ENCODE measurements at places on chromosomes 7 and 10.

DNA sequence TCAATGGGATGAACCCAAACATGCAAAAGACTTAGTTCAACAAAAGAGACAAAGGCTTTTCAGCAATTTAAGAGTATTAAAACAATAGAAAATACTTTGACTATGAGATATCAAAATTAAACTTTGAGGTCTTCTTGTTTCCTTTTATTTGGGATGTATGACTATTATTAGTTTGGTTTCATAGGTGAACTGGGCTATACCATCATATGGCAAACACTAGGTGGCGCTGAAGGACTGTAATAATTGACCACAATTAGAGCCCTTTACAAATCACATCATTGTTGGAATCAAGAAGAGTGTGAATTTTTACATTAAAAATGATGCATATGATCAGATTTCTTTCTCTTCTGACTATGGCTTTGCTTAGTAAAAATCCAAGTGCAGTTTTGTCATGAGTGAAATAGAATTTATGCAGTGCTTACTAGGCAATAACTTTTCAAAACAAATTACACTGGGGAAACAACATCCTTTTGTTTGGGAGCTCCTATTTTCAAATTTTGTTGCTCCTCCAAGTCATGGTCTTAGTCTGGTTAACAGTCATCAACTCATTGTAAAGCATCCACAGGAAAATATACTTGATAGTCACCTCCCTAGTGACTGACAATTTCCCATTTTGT lies 14.7 kb upstream of the NXPH1 start:
- DNase-seq = no peak

DNA sequence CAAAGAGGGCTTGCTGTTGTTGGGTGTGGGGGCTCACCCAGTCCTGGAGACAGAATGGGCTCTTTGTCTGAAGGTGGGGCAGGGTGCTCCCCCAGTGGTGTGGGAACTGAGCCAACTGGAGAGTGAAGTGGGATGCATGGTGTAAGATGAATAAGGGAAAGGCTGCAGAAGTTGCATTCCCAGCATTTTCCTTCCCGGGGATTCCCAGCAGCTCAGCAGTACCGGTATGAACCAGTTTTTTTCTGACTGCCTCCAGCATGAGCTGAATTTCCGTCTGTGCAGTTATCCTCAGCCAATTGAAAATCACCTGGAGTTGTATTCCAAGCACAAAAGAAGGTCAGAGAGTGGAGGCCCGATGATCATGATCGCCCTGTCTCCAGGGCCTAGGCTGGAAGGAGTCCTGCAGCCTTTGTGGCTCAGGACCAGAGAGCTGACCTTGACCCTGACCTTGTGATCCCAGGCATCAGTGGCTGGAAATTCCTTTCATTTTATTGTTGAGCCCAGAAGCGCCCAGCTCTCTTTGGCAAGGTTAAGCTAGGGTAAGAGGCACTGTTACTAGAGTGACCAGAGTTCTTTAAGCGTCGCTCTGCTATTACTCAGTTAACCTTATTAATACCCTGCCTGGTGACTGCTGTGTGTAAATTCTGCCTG lies 33.4 kb downstream of the OGDH start:
- DNase-seq = peak; percentile 83

DNA sequence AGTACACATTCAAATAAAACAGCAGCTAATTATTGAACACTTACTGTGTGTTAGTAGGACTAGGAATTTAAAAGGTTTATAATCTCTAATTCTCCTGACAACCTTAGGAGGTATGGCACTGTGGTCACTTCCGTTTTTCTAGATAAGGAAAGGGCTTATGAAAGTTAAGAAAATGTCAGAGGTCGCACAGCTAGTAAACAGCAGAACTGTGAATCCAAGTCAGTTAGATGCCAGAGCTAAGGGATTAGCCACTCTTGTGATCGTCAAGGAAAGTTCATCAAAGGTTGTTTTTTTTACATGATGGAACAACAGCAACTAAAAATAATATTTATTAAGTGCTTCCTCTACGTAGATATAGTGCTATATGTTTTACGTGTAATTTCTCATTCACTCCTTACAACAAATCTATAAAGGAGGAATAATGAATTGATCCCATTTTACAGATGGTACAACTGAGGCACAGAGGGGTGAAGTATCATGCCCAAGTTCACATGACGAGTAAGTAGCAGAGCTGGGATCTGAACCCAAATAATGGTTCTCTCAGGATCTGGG lies 84.9 kb downstream of the NAMPT start:
- DNase-seq = no peak

DNA sequence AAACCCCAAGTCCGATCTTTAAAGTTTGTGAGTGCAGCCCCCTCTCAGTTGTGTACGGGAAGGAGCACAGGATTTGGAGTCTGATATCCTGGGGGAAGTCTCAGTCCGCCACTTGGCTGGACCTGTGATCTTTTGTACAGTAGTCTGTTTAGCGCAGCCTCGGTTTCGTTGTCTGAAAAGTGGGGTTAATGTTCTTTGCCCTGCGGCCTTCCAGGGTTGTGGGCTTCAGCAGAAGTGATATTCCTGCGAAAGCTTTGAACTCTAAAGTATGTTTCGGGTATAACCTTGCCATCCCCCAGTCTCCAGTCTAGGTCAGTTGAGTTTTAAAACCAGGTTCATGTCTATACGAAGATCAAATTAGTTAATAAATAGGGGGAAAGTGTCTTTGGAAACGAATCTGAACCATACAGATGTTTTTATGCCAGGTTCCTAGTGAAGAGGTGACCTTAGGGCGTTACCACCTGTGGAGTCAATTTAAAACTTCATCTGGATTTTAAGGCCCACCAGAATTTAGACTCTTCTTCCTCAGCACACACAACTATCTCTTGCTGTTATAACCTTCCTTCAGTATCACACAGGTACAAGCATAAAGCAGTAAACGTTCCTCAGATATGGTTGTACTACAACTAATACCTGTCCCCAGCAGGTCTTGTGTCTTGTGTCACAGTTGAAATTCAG lies 904 bp downstream of the R3HCC1L start:
- DNase-seq = no peak

DNA sequence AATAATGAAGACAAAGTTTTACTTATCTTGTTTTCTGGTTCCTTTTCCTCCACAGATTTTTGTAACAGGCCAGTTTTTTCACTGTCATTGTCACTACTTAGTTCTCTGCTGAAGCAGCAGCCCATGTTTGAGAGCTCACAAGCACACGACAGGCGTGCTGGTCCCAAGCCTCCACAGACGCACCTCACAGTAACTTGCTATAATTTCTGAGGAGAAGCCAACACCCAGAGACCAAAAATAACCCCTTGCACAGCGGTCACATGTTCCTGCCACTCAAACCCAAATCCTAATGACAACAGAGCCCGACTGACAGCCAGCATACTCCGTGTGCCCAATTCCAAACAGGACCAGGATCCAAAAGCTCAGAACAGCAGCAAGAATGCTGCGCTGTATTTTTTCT lies 58.5 kb downstream of the LARP4B start:
- no peak for DNase-seq

- no peak for DNase-seq
These were observed 91.9 kb upstream of the JAZF1 start for GRCh38 chr7:28272461-28272877.

- no peak for DNase-seq
These were observed at the start of gene SPOCK2 for GRCh38 chr10:72087969-72088888. Gene SPOCK2, minus strand, starts transcription at chr10:72088551. Its CDS starts 223 bp downstream, at chr10:72088328.

GRCh38 chr7:108376206-108376605 lies 80.0 kb downstream of the NRCAM start:
- DNase-seq = no peak

DNA sequence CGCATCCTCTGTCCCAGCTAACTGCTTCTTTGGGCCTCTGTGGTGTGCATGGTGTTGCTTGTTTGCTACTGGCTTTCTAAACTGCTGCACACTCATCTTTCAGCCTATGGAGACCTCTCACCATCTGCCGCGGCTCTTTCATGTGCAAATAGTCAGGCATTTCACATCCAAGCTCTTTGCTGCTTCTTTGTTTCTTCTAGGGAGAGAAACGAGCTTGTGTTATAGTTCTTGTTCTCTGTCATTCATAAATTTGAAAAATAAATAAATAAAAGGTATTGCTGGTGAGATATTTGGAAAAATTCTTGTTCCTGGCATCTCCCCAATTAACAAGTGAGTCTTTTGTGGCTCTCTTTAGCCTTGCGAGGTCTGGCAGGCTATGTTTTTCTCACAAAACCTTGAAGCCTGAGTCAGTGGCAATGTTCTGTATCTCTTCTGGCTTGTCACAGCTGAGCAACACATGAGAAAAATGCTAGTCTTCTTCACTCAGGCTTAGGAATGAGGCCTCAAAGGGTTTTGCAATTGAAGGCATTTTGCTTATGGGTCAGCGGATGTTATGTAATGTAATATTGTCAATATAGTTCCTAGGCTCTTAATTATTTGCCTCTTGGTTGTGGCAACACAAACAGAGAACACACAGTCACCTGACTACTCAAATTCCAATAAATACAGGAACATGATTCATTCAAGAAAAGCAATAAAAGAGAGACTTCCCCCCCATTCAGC lies 274.0 kb downstream of the FRMD4A start:
- no peak for DNase-seq

DNA sequence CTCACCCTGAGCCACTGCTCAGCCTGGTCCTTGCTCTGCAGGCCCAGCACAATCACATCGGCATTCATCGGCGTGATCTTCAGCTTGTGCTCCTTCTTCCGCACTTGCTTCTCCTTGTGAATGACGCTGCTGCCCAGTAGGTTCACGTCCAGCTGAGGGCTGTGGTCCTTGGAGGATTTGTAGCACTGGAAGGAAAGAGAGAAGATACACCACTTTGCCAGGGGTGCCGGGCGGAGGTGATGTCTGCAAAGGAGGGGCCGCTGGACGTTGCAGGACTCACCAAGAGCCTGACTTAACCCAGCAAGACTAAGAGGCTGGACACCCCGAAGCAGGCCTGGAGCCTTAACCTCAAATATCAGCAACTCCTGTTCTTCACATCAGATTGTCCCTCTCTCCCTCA lies 74.8 kb downstream of the VWA2 start:
- peak; percentile 11 for DNase-seq

DNA sequence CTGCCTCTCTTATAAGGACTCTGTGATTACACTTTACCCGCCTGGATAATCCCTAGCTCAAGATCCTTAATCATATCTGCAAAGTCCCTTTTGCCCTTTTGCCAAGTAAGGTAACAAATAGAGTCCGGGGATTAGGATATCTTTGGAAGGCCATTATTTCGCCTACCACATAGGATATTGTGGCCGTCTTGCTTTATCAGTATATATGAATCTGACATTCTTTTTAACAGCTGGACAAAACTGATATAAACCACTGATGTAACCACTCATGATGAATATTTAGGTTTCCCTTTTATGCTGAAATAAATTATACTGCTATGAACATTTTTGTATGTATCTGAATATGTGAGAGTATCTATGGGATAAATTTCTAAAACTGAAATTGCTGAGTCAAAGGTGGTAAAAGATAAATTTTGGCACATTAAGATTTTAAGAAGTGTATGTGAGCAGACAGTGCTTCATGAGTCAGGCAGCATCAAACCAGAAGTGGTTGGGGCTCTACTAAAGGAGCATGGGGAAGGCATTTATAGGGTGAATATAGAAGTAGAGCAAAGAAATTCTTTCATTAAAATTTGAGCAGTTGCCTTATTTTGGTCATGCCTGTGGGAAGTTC lies 44.7 kb downstream of the AVL9 start:
- no peak for DNase-seq

GRCh38 chr10:59388671-59388976 lies 26.3 kb upstream of the FAM13C start:
- DNase-seq = no peak

DNA sequence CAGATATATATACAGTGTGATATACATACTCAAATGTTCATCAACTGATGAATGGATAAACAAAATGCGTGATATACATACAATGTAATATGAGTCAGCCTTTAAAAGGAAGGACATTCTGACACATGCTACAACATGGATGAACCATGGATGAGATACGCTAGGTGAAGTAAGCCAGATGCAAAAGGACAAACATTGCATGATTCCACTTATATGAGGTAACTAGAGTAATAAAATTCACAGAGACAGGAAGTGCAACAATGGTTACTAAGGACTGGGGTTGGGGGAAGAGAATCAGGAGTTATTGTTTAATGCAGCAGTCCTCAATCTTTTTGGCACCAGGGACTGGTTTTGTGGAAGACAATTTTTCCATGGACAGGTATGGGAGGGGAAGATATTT lies 47.3 kb upstream of the PIK3AP1 start:
- no peak for DNase-seq

DNA sequence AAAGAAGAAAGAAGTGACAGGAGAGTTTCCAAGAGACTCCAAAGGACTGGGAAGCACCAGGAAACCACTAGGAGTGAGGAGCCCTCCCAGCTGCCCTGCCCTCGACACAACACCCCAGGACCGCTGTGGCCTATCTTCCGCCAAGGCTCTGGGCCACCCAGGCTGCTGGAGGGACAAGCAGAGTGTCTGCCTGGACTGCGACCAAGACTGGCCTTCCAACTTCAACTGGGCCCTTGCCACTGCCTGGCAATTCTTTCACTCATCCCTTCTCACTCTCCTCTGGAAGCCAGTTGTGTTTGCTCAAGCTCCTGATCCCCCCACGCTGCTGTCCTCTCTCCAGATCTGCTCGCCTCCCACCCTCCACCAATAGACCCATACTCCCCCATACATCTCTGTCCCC lies 10.2 kb downstream of the KIAA1549 start:
- no peak for DNase-seq

DNA sequence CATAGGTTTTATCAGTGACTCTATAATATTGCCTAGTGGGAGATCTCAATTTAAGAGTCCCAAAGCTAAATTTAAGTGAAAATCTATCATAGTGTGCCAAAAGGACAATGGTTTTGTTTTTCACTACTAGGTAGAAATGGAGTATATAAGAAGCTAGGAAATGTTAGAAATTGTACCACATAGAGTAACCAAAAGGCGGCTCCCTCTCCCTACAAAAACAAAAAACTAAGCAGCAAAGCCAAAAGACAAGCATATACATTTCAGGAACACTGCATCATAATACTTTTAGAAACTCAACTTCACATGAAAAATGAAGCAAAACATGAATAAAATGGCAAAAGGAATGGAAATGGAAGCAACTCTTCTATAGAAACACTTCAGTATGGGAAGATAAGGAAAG lies 271.6 kb downstream of the CACNA2D1 start:
- DNase-seq = no peak

GRCh38 chr7:92767437-92767836 lies 68.9 kb downstream of the CDK6 start:
- no peak for DNase-seq

DNA sequence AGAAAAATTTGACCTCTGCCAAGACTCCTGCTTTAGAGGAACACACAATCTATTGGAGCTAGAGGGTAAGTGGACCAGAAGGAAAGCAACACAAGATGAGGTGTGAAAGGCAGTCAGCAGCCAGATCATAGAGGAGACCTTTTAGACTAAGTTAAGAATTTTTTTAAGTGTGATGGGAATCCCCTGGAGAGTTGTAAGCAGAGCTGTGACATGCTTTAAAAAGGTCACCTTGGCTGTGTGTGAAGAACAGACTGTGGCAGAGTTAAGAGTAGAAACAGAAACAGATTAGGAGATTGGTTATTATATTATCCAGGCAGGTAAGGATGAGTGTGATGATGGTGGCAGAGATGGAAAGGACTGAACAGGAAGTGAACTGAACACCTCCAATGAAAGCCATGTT lies 23.5 kb downstream of the CPEB3 start:
- DNase-seq = no peak

GRCh38 chr10:17175551-17175950 lies 25.9 kb downstream of the TRDMT1 start:
- DNase-seq = no peak

- DNase-seq = no peak
These were observed 11.3 kb downstream of the DMBT1 start for GRCh38 chr10:122571892-122572291.

GRCh38 chr10:117497736-117498135 lies 44.8 kb upstream of the EMX2 start:
- no peak for DNase-seq
